NCI-H2081 (cell line): ENCODE measurements at places on chromosomes 3 and 15.

- no peak for DNase-seq
Observed at GRCh38 chr3:183485093-183485492, 56.7 kb upstream of the MCF2L2 start.

DNA sequence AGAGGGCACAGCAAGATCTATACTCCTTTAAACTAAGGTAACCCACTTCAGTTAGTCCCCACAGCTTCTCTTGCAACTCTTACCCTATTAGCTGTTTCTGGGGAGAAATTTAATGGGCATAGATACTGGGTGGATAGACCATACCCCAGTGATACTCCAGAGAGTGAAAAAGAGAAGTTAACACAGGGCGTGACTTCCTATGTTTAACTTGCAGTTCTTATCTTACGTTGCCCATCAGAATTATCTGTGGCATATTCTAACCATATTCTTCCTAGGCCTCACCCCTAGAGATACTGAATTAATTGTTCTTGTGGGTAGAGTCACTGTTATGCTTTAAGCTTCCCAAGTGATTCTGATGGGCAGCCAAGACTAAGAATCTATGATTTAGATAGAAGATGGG, 485.4 kb upstream of the TPRG1 start:
- no peak for DNase-seq

DNA sequence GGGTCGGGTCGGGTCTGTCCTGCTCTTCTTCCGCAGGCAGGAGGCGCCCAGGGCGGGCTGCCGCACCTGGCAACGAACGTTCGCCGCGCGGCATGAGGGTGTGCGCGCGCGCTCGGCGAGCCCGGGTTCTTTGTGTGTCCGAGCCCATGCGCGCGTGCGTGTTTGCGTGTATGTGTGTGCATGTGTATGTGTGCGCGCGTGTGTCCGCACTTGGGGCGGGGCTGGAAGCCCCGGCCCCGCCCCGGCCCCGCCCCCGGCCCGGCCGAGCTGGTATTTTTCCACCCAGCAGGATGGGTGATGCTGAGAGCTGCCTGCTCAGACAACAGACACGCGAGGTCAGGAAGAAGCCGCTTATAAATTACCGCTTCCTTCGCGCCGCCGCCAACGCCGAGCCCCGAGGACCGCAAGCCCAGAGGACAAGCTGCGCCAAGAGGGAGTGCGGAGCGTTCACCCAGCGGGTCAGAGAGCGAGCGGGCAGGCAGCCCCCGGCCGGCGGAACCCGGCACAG, at the start of gene SLC6A6:
Gene SLC6A6 (plus strand): TSS at position 303 of the 508 bp plus-strand sequence. CDS start 41,029 bp downstream, outside the sequence.
- DNase-seq = peak; percentile 95

- DNase-seq = no peak
Observed at GRCh38 chr3:195085356-195086130, 185.4 kb downstream of the XXYLT1 start.

DNA sequence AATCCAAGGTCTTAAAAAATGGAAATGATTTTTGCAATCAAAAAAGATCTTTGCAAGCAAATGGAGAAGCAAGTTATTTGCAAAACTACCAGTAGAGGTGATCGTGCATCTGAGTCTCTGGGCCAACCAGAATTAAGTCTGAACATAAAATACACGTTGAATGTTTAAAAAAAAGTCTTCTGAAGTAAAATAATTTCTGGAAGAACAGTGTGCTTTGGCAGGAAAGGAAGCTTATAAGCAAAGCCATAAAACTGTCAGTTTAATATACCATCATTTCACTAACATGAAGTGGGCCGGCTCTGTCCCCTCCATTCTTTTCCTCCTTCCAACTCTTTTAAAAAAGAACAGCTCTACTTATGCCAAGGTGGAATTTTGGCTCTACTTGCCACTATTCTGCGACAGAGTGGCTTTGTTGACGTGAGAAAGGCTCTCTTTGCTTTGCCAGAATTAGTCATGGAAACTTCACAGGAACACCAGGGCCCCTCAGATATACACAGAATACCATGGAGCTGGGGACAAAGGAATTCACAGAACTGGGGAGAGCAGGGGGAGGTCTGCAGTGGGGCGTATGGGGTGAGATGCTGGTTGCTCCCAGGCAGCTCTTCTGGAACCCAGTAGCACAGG, 29.8 kb downstream of the FSTL1 start:
- no peak for DNase-seq

- no peak for DNase-seq
Observed at GRCh38 chr15:65576664-65577063, 34.3 kb downstream of the INTS14 start.

DNA sequence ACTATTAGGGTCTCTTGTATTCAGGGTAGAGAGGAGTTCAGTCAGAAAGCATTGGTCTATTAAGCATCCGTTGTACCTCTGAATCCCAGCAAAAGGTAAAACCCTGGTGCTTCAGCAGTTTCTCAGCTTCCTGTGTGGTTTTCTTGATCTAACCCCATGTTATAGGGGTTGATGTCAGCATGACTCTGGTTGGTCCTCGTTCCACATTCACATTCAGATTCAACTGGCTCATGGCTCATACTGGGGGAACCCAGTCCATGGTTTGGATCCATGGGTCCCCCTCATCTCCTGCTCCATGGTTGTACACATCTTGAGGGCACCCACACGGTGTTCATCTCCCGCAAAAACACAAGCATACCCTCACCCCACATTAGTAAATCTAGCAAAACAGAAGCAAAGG, 47.7 kb upstream of the C2CD4B start:
- no peak for DNase-seq

DNA sequence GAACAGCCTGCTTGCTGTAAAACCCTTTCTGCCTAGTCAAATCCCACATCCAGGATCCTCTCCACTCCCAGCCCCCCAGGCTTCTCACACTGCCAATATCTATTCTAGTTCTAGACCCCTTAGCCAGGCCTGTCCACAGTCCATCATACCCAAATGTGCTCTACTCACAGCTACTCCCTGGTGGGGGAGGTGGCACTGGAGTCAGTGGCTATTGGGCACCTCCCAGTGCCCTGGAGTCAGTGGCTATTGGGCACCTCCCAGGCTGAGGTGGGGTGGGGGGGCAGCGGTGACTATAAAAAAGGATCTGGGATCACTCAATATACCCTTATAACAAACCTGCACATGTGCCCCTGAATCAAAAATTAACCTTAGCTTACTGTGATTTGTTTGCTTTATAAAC, 773 bp upstream of the DISP2 start:
- no peak for DNase-seq

DNA sequence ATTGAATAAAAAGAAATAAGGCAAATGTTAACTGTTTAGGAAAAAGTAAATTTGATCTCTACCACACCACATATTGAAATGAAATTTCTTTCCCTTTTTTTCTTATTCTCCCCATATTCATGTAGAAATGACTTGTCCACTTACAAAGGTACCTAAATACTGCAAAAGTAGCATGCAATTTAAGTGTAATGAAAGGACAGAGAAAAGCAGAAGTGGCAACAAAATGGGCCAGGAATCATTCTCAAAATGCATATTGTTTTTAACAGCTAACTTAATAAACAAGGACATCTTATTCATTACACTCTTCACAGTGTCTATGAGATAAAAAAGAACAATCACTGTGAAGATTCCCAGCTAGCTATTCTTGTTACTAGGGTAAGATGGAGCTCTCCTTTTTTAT, 40.6 kb upstream of the FGF7 start:
- DNase-seq = no peak

DNA sequence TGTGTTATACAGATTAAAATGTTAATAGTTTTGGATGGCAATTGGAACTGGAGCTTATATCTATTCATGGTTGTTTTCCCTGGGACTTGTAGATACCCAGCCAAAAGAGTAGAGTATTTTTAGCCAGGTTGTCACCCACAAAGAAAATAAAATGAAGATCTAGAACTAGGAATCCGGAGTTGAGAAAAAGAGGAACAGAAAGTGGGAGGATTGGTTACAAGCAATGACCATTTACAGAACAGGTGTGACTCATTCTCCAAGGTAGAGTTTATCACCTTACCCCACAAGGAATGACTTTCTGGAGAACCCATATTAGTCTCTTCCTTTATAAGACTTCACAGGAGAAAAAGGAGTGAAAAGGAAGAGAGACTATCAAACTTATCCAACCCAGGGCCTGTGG, 99.8 kb downstream of the TMEM108 start:
- no peak for DNase-seq

- no peak for DNase-seq
Observed at GRCh38 chr15:86804406-86804805, 724.7 kb downstream of the AGBL1 start.

DNA sequence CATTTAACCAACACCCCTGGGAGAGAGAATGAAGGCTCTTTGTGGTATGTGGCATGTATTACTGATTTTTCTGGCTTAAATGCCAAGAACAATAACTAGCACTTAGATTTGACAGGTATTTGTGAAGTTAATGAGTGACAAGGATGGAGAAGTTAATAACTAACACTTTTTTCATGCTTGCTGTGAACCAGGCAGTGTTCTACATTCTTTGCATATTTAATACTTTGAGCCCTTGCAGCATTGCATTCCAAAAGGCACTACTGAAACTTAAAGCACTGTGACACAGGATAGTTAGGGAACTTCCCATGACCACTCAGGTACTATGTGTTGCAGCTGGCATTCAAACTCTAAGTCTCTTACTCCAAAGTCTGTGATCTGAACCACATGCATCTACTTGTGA, 650.6 kb downstream of the ZPLD1 start:
- no peak for DNase-seq

GRCh38 chr3:58119186-58119585, 91.6 kb downstream of the DNASE1L3 start:
- DNase-seq = no peak

DNA sequence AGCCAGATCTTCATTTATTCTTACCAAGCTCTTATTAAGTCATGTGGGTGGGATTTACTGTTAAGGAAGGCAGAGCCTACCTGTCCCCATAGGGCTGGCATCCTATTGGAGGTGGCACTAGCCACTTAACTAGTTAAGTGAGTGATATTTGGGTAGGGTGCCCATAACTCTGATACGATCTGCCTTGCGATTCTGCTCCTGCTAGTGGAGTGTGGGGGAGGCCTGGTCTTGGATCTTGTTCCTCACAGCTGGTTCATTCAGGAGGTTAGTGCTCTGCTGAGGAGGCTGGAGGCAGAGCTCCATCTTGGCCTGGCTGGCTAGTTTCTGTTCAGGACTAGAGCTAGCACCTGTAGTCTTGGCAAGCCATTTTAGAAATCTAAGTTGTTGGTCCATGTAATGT, 9.3 kb downstream of the BAHD1 start:
- no peak for DNase-seq

DNA sequence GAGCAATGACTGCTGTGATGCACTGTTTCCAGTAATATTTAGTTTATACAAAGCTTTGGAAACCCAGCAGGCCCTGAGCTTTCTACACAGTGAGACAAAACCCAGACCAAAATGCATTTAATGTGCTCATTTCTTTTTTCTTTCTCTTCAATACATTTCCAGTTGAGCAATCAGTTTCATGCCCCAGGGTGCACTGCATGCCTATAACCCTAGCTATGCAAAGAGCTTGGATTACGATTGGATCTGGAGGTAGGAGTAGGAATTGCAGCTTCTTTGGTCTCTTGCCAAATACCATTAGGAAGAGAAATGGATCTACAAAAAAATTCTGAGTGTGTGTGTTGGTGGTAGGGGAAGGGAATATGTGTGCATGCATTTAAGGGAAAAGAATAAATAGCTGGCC, 1001.4 kb downstream of the SQOR start:
- no peak for DNase-seq

DNA sequence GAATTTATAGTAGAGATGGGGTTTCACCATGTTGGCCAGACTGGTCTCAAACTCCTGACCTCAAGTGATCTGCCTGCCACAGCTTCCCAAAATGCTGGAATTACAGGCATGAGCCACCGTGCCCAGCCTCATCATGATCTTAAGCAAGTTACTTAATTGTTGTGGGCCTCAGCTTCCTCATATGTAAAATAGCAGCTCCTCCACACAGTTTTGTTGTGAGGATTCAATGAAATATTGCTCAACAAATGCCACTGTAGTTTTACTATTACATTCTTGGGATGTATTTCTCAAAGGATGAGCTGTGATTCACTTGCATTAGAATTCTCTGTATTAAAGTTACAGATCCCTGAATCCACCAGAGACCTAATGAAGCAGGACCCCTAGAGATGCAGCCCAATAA, 168.8 kb downstream of the ADAMTS9 start:
- no peak for DNase-seq

DNA sequence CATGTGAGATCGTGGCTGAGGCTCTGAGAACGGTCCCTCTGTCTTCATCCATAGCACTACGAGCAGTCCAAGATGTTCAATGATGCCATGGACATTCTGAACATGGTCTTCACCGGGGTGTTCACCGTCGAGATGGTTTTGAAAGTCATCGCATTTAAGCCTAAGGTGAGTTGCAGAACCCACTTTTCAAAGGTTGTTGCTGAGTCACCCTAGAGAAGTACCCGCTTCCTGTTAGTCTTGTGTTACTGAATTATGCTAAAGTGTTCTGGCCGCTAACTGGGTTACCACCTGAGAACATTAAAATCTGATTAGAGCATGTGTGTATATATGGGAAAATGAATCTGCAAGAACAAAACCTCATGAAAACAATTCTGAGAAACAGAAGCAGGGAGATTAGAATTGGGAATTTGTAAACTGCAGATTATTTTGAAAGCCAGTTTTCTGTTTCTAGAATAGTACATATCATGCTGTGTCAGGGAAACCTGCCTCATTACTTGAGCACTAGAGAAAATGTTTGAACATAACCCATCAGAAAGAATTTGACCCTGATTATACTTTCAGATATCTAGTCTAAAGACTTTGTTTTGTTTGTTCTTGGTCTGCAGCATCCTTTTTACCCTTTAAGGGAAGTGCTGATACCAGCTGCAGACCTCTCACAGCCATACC, 92.6 kb downstream of the CHDH start:
- no peak for DNase-seq

DNA sequence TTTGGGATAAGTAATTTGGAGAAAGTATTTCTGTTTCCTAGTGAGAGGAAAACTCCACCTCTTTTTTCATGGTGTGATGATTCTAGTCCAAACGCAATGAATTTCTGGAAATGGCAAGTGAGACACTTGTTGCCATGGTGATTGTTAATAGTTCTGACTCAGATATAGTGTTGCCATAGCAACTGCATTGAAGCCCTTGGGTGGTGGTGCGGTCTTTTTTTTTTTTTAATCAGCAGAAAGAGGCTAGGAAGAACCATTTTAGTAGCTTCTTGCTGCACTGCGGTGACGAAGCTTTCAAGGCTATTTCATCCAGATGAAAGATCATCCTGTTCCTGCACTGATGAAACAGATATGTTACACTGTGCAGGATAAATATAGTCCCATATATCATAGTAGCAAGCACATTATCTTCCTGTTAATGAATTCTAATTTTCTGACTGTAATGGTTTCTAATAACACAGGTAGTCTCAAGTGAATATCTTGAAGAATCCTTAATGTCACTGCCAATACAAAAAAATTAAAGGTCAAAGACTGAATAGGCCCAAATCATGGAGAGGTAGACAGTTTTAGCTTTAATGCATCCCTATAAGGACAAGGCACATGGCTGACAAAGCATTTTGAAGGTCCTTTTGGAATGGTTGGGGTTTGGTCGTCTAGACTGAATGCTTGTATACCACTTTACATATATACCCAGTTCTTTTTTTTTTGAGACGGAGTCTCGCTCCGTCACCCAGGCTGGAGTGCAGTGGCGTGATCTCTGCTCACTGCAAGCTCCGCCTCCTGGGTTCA, 125.1 kb upstream of the ZBTB20 start:
- peak; percentile 29 for DNase-seq

GRCh38 chr3:48982686-48983085, 7.4 kb upstream of the P4HTM start:
- no peak for DNase-seq

- DNase-seq = peak; percentile 33
Observed at GRCh38 chr15:75843678-75844581, 683 bp downstream of the UBE2Q2 start.

GRCh38 chr3:83523470-83524073, 1435.2 kb upstream of the CADM2 start:
- peak; percentile 49 for DNase-seq
